ENCODE measurements at places on chromosomes 16 and 17.

GRCh38 chr17:62581764-62582163 lies 45.7 kb upstream of the MRC2 start:
- no peak for DNase-seq

DNA sequence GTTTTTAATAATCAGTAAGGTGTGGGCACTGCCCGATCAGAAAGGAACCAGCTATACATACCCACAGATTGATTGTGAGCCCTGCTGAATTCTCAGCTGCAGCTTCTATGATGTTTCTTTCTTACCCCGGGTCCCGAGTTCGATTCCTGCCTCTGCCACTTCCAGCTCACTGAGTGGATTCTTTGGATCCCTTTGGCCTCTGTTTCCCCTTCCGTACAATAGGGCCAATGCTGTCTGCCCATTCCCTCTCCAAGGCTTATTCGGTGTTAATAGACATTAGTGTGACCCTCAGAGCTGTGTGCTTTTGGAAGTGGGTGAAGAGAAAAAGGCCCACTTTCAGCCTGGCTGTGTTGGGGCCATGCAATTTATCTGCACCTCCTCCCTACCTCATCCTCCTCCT lies 115.8 kb downstream of the IRX5 start:
- no peak for DNase-seq

DNA sequence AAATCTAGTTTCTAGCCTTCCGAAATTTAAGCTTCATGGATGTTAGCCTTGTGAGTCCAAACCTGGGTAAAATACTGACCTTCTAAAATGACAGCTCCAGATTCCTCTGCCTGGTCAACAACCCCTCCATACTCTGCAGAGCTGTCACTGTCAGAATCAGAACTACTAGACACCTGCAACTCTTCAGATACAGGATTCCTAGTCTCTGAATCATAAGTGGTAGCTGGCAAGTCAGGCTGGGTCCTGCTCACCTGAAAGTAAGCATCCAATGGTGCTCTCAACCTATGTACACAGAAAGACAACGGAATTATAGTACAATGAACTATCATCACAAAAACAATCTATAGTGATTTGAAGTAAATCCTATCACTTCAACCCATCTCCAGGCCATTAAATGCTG lies 14.8 kb downstream of the RFWD3 start:
- DNase-seq: no peak

DNA sequence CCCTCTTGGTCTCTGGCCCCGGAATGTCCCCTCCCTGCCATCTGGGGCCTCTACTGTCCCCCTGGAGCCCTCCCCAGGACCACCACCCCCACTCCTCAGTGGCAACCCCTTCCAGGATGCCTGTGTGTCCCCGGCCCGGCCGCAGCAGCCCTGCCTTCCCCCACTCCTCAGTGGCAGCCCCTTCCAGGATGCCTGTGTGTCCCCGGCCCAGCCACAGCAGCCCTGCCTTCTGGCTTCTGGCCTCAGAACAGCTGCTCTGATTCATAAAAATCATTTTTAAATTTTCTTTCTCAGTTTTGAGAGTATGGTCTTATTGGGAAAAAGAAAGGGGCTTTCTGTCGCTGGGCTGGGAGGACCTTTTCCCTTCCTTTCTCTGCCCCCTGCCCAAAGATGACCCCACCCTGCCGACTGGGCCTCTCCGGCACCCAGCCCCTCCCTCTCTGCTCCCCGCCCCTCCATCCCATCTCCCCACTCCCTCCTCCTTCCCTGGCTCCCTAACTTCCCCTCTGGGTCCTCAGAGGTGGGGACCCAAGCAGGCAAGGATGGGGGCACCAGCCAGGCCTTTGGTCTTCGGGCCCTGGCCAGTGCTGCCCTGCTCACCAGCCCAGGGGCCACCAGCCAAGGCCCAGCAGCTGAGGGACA lies 40.5 kb downstream of the BAHCC1 start:
- DNase-seq: no peak

Data from CD4-positive, alpha-beta T cell treated with Interleukin-4 for 4 hours (primary cell).